Fibroblast of skin of left biceps (primary cell): ENCODE measurements at places on chromosomes 2 and 18.

- DNase-seq = no peak
Observed at GRCh38 chr2:241310917-241311566, 4.4 kb downstream of the HDLBP start.

- DNase-seq = no peak
Observed at GRCh38 chr2:128399690-128400291, 81.1 kb upstream of the HS6ST1 start.

DNA sequence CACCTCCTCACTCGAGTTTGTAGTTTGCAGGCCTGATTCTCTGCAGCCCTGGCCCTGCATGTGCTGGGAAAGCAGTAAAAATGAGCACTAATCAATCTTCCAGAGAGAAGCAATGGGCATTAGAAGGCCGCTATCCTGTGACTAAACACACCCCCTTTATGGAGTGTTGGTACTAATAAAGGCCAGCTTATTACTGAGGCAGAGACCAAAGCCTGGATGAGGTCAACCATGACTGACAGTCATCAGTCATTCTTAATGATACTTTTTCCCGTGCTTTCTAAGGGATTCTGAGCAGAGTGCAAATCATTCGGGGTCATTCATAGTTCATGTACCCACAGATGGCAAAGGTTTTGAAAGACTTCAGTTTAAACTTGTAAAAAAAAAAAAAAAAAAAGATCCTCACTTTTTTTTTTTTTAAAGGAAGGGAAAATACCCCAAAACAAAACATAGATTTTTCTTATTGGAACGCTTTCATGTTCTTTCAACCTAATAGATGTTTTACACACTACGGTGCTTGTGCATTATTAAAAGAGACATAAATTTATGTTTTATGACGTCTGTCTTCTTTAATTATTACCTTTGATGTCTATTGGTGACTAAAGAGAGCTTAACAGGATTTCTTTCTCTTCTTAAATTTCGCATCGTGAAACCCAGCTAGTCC, 13.2 kb downstream of the TSHZ1 start:
- DNase-seq = no peak

DNA sequence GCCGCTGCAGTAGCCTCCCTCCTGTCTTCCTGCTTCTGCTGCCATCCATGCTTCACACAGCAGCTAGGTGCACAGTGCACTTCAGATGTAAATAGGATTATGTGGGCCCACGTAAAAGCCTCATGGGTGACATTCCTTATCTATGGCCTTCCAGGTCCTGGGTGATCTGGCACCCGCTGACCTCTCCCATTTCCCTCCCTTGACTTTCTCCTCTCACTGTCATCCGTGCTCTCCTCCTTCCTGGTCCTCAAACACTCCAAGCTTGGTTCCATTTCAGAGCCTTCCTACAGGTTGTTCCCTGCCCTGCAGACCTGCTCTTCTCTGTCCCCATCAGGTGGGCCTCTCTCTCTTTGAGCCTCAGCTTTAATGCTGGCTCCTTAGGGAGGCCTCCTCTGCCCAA, 4.0 kb upstream of the SMYD5 start:
- no peak for DNase-seq

DNA sequence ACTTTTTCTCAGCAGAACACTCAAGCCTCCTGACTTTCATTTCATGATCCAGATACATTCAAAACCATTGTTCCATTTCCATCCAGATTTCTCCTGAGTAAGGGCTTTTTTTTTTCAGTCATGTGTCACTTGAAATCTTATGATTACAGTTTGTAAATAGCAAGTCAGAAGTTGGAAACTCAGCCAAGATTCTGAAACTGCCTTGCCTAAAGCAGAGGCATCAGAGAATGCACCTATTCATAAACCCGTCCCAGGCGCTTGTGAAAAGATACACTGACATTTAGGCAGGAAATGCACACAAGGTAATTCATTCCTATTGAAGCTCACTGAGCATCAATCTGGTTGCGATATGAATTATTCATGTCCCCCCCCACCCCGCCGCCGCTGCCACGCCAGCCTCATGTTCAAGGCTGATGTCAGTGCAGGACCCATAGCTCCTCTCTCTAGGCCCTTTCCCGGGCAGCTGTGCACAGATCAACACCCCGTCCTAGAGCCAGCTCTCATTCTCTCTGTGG, 30.4 kb upstream of the MGAT4A start:
- no peak for DNase-seq

DNA sequence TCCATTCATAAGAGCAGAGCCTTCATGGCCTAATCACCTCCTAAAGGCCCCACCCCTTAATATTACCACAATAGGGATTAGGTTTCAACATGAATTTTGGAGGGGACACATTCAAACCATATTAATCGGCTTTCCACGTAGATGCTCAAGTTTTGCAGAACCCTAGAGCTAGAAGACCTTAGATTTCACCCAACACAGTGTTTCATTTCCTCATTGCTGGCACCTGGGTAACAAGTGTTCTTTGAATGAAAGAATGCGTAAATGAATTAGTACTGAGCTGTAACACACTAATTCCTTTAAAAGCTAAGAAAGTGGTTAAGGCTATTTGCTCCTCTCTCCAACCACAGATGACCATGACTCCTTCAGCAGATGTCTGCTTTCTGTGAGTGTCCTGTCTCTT, 252.5 kb downstream of the SMAD2 start:
- no peak for DNase-seq

DNA sequence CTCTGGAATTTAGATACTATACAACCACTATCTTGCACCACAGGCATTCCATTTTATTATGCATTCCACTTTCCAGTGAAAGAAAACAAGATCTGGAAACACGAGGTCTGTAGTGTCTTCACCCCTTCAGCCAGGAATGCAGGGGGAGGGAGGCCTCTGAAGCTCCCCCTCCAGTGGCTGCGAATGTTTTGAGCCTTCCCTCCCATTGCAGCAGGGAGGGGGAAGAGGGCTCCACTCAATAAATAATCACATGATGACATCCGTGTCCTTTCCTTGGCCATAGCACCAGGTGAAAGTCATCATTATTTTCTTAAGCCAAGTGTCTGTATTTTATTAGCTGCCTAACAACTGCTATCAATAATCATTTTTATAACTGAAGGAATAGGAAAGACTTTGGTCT, 38.6 kb downstream of the ALPK2 start:
- DNase-seq = peak; percentile 98

DNA sequence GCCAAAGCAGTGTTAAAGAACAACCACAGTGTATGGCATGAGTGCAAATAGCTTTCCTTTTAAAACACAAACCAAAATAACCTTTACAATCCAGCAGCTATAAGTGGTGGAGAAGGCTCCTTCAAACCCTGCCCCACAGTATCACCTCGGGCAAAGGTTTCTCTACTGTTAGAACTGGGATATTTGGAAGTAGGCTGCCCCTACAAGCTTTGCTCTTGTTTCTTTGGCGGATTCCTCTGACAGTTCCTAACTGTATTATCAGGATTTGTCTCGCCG, 214.8 kb downstream of the ZNF521 start:
- no peak for DNase-seq
